EH (cell line): ENCODE measurements at places on chromosomes 7 and 10.

DNA sequence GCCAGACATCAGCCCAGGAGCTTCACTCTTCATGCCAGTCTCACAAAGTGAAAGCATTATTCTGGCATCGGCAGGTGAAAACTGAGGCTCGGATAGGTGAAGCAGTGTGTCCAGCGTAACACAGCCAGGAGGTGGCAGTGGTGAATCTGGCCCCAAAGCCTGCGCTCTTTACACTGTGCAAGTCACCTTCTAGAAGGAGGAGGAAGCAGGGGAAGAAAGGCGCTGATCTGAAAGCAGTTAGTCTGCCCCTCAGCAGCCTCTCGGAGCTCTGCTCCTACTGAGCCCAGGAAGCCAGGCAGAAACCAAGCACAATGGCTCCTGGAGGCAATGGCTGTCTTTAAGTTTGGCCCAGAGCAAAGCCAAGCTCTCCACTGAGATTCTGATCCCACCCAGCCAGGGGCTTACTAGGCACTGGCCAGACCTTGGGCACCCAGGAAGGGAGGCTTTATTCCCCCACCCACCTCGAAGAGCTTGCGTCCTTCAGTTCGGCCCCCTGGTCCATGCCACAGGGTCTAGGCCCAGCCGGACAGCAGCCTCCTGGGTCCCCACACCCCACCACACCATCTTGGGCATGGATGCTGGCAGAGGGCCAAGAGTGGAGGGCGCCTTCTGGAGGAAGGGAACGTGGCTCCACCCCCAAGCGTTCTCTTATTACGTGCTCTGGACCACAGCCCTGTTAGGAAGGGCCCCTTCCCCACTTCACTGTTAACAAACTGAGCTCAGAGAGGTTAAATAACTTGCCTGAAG lies 104.5 kb downstream of the GRID1 start:
- DNase-seq: no peak

GRCh38 chr10:633279-634245 lies 55.9 kb downstream of the DIP2C start:
- no peak for DNase-seq

- no peak for DNase-seq
Measured at GRCh38 chr7:18559756-18560155, 64.2 kb downstream of the HDAC9 start.

DNA sequence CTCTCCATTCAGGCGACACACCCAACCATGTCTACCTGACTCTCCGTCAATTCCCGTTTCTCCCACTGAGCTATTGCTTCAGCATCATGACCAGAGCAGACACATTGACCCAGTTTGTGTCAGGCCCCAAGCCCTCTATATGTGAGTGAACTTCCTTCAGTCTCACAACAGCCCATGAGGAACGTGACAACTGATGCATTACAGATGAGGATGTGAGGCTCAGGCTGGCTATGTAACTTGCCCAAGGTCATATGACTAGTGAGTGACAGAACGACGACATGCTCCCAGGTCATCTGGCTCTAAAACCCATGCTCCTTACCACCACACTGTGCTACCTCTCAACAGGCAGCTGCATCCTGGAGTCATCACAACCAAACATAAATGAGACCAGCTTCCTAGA lies 3.7 kb downstream of the TMEM140 start:
- DNase-seq: no peak

DNA sequence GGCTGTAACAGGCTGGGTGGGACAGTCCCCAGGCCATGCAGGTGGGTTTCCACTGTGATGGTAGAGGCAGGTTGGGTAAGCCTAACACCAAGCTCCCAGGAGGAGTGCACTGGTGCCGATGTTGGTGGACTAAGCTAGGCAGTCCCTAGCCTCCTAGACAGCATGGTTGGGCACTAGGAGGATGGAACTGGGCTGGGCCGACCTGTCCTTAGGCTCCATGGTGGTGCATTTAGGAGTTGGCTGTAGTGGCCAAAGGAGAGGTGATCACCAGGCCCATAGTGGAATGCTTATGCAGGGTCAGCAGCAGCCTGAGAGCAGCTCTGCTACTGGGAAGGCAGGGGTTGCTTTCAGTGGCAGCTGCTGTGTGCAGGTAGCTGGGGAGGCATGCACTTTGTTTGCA lies 247.7 kb upstream of the CNTNAP2 start:
- DNase-seq: no peak

DNA sequence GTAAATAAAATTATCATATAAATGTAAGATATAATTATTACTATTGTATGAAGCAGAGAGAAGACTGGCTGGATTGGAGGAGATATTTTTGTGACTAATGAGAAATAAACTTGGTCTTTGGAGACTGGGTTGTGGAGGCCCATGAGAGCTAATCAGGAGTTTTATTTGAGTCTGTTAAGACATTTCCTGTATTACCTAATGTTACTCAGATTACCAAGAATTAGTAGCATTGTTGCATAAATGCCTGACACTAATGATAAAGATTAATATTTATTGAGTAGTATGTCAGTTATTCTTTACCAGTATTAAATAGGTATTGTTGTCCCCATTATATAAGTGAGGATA lies 7.1 kb downstream of the CCDC126 start:
- peak; percentile 37 for DNase-seq

- DNase-seq: no peak
Measured at GRCh38 chr10:123938890-123939289, 47.3 kb upstream of the CPXM2 start.

GRCh38 chr10:87750001-87750671 lies 67.9 kb downstream of the ATAD1 start:
- peak; percentile 79 for DNase-seq

GRCh38 chr10:75764974-75765788 lies 333.8 kb downstream of the LRMDA start:
- DNase-seq: no peak

- no peak for DNase-seq
Measured at GRCh38 chr10:6133331-6134098, 44.7 kb downstream of the RBM17 start.

- peak; percentile 53 for DNase-seq
Measured at GRCh38 chr7:117012696-117013095, 59.4 kb downstream of the ST7 start.

GRCh38 chr10:7902413-7902812 lies 84.1 kb downstream of the TAF3 start:
- no peak for DNase-seq

GRCh38 chr10:83562381-83562780 lies 576.9 kb upstream of the GHITM start:
- no peak for DNase-seq

DNA sequence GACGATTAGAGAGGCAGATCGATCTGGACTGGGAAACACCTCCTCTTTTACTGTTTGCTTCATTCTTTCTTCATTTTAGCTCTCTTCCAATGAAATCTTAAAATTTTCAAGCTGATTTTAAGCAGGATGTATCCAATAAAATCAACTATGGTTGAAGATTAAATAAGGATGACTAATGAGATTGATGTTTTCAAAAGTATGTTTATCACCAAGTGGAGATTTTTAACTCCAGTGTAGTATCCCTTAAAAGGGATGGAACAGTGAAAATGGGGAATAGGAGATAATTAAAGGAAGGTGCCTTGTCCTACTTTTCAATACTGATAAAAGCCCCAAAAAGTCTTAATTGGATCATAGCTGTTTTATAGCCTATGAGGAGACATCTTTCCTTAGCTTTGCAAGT lies 11.6 kb upstream of the LIPF start:
- peak; percentile 77 for DNase-seq

DNA sequence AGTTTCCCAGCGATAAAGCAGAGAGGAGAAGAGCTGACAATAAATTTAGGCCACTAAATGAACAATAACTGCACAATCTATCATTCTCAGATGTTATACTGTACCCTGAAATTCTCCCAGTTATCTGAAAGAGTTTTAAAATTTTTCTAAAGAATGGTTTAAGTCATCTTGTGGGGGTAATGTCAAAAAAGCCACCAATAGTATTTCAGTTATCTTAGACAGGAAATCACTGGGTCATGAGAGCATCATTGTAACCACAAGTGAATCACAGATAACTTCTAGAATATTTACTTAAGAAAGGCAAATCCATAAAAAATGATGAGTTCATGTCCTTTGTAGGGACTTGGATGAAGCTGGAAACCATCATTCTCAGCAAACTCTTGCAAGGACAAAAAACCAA lies 147.1 kb downstream of the DNAJB9 start:
- DNase-seq: peak; percentile 75

GRCh38 chr7:155792315-155792960 lies 19.8 kb downstream of the SHH start:
- no peak for DNase-seq

DNA sequence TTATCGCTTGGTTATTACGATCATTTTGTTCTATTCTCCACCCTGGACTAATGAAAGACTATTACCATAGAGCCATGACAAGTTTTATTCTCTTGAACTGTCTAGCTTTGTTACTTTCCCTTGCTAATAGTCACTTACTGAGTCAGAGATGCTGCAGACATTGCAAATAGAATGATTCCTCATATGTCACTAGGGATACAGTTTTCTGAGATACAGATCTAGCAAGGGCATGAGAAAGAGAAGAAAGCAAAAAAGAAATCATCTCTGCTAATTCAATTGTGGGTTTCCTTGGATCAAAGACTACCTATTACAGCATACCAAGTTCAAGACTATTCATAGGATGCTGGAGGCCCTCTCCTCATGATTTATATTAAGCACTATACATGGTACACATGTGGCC lies 204.3 kb downstream of the MBL2 start:
- DNase-seq: peak; percentile 58

GRCh38 chr7:155230169-155230593 lies 67.5 kb upstream of the INSIG1 start:
- peak; percentile 99 for DNase-seq

- no peak for DNase-seq
Measured at GRCh38 chr10:114384181-114384580, 20.1 kb downstream of the AFAP1L2 start.

DNA sequence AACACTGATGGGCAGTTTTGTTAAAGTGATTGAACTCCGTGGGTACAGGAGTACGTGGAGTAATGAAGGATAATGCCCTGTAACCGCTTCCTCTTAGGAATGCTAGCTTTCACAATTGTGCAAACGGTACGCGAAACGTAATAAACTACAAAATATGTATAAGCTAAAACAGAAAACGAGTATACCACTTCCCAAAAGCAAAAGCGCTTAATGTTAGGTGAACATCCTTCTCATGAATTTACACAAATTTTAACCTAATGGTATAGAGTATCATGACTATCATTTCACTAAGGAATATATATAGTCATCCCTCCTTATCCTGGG lies 395 bp upstream of the ZNF25 start:
- DNase-seq: no peak

GRCh38 chr10:53846809-53847208 lies 954.2 kb downstream of the PCDH15 start:
- DNase-seq: no peak

GRCh38 chr10:24238519-24239247 lies 29.7 kb downstream of the KIAA1217 start:
- DNase-seq: no peak

- DNase-seq: no peak
Measured at GRCh38 chr10:59388671-59388976, 26.3 kb upstream of the FAM13C start.

DNA sequence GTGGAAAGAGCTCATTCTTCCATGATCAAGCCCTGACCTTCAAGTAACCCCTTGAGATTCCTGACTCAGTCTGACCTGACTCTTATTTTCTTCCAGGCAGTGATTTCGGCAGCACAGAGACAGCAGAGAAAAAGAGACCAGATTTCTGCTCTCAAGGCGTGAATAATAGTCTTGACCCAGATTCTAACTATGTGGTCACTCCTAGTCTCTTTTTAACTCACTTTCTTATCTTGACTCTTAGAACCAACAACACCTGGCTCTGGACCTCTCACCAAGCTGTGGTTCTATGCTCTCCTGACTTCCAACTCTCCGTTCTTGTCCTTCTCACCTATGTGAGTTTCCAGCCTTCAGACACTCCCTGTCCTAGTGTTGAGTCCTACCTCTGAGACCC lies 36.9 kb upstream of the KDM7A start:
- DNase-seq: no peak

- DNase-seq: no peak
Measured at GRCh38 chr10:121179006-121179405, 327.8 kb downstream of the WDR11 start.

- peak; percentile 8 for DNase-seq
Measured at GRCh38 chr10:133158756-133159610, 1.0 kb upstream of the KNDC1 start.

GRCh38 chr10:57983281-57983791 lies 284.4 kb downstream of the IPMK start:
- DNase-seq: peak; percentile 14

DNA sequence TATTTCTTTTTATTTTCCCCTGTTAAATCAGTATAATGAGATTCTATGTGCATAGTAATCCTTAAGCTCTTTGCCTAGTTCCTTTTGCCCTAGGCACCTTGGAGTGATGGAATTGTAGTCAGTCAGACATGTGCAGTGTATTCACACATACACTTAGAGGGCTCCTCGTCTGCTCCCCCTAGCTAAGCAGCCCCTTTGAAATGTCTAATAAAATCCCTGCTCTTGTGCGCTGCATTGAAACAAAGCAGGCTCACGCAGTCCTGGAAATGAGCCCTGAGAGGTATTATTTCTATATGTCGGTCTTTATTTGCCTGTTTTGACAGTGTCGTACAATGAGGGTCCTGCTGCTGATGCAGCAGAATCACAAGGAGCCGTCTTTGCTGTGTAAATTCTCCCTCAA lies 258.7 kb downstream of the AUTS2 start:
- no peak for DNase-seq

- DNase-seq: no peak
Measured at GRCh38 chr10:57102236-57102635, 741.2 kb upstream of the ZWINT start.

DNA sequence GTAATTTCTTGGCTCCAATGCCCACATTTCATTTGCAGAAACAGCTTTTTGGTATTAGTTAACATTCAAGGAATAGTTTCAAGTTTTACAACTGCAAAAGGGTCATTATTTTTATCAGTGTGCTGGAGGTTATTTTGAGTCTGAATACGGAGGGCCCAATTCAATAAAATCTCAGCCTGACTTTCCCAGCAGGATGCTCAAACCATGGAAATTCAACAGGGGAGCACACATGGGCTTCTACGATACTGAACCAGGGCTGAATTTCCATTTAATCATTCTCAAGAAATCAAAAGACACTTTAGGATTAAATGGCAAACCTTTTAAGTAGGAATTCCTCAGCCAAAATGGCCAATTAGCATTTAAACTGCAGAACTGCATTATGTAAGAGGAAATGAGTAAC lies 700.9 kb upstream of the ANKRD30A start:
- peak; percentile 7 for DNase-seq

GRCh38 chr10:349081-349480 lies 213.8 kb downstream of the ZMYND11 start:
- no peak for DNase-seq
